ENCODE measurements at places on chromosomes 1 and 21. TPM values are rescaled to one million over a fixed set of nuclear protein-coding genes. Genes with fewer than 3 reads are reported as not detected.

DNA sequence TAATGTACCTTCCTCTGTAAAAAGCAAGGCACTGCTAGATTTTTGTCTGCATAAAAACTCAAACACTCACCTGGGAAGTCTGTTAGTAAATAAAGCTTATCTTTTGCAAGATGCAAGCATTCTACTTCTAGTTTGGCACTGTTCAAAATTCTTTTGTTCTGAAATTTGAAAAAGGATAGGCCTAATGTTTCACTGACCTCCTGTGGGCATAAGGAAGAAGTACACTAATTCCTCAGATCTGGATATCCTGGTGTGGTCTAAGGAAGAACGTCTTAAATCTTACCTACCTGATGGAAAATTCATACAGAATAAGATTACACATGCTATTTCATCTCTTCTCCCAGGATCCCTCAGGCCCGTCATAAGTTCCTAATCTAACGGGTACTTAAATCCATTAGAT is 93.5 kb upstream of the CAMK1G start:
- DNase-seq, result no peak
- H3K4me3 ChIP-seq, result no peak overlapping the region
- H3K27ac ChIP-seq, result no peak overlapping the region
- no peaks in the 10 kb centered on the region for H3K27me3 ChIP-seq
- H3K36me3 ChIP-seq, result no peaks in the 10 kb centered on the region

ASAP3 gene
- total RNA-seq, result 53.8 TPM

KCNE1 gene
- 2.4 TPM for total RNA-seq

DYNLT5 gene
- not detected for total RNA-seq

Measured in transverse colon (tissue), 4 donors.